ENCODE measurements at places on chromosomes 7 and 10.

GRCh38 chr10:15805395-15806058, 54.8 kb downstream of the MINDY3 start:
- DNase-seq, result no peak

- no peak for DNase-seq
These were observed 186.3 kb downstream of the DOCK4 start for GRCh38 chr7:112019932-112020331.

DNA sequence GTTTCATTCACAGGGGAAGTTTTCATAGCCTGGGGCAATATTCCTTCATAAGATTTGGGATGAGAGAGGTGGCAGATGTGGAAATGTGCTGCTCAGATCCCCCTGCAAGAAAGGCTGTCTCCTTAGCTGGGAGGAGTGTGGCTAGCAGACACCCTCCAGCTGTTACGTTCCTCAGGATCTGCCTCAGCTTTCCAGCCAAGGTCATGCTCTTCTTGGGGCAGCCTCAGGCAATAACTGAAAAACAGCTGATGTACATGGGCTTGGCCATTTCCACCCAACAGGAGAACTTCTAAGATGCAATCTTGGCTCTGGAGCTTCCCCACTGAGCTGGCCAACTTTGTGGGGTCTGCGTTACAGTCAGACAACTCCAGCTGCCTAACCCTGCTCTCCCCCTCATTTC, 51.3 kb upstream of the SEPTIN7 start:
- DNase-seq, result no peak

DNA sequence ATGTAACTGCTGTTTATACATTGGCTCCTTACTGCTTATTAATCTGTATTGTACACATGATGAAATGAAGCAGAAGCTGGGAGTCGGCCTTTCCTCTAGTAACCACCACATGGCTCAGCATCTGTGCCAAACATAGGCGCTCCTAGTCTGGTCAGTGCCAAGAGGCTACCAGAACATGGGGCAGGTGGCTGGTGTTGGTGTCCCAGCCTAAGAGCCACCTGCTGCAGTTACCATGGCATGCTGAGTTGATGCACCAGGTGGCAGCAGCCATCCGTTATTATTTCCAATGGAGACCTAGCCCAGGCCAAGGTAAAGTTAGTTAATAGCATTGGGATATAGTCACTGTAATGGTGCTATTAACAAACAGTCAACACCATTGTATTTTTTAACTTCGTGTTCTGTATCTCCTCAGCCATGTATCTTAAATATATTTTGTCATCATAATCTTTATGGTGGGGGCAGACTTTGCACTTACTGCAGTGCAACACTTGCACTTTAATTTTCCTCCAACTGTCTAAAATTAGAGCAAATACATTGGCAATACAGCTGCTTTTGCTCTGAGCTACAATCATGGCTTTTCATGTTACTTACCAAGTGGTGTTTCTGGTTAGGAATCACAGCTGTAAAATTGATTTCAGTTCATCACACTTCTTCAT, 33.1 kb downstream of the HBP1 start:
- DNase-seq, result no peak

- DNase-seq, result no peak
These were observed 104.0 kb downstream of the GRM3 start for GRCh38 chr7:86747698-86748097.

DNA sequence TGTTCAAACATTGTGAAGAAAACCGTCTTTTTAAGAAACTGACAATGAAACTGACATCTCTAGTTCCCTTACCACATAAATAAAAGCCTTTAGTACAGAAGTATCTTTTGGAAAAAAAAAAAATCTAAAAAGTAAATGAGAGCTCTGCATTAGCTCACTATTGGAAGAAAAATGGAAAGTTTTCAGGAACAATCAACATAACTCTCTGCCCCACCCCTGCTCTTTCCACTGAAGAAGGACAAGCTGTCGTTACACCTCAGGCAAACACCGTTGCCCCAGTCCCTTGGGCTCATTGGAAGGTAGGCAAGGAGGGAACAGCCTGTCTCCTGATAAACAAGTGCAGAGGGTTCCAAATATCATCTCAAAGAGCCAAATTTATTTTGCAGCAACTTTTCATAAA, 22.4 kb upstream of the C1QL3 start:
- no peak for DNase-seq

DNA sequence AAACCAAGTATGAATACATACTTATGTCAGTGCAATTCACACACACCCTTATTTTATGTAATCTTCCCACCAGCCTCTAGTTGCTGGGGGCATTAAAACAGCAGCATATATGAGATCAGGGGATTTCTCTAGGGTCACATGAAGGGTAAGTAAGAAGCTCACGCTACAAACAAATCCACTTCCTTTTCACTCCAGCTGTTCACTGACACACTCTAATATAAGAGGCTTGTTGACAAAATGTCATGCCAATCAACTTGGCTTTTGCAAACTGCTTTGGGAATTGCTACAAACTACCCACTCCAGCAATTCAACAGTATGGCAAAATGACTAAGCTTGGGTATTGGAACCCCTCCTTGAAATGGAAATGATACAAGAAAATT, 10.3 kb downstream of the FAM3C start:
- DNase-seq, result no peak

DNA sequence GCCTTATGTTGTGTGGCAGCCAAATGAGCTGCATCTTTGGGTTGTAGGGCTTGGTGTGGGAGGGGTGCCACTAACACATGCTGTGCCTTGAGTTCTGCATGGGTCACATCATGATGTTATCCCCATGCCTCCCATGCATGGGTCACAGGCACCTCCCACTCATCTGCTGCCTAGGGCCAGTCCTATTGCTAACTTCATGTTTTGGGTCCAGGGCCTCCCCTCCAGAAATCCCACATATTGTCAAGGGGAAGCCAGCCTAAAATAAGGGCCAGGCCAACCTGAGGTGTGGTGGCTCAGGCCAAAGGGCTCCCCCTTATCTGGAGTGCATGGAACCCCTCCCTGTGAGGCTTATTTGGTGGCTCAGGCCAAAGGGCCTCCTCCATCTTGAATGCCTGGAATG, 299.0 kb downstream of the RPS24 start:
- no peak for DNase-seq

- DNase-seq, result no peak
These were observed 23.0 kb upstream of the GRID1 start for GRCh38 chr10:86389441-86390193.

GRCh38 chr10:71528371-71529206, 131.9 kb downstream of the CDH23 start:
- DNase-seq, result no peak

DNA sequence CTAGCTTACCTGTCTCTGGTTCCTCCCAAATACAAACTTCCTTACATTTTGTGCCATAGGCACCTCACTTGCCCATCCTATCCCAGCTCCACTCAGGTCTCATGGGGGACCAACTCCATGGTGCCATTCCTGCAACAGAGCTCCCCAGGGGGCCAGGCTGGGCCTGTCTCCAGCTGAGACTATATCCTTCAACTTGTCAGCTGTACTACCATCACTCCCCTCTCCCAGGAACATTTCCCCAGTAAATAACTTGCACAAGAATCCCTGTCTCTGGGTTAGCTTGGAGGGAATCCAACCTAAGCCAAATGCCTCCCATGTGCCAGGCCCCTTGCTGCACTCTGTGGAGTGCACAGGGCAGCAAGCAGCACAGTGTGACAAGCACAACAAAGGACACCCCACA, 33.2 kb downstream of the FRMPD2 start:
- no peak for DNase-seq

DNA sequence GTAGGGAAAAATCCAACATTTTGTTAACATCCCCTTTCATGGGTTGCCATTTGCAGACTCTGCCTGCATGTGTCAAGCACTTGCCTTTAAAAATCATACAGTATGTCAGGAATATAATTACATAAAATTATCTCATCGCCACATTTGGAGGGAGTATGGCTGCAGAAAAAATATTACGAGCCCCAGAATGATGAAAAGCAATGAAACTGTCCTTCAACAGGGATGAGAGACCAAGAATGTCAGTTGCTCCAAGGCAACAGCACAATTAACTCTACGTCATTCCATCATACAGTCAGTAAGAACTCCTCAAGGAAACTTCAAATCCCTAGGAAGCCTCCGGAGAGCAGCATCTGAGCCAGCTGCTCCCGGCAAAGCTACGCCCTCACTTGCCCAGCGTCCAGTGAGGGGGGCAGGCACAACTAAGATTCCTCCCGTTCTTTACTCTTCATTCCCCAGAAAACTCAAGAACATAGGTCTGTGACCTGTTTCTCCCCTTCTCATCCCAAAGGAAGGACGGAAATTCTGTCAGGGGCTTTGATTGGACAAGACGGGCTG, 132.9 kb downstream of the ANLN start:
- DNase-seq, result no peak

DNA sequence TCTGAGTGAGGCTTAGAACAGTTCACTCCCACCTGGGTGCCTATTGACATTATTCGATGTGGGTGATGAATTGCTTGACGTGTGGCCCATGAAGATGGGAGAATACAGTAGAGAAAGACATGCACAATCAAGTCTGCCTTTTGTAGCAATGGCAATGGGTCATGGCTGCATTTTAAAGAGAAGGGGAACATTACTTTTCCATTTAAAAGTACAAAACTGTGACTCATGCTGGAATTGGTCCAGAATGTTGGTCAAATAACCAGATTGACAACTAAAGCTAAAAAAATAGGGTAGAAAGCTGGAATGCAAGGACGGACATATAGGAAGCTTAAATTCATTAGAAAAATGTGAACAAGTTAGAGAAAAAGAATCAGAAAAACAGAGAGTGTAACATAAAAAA, 104.1 kb upstream of the SLC25A13 start:
- no peak for DNase-seq

DNA sequence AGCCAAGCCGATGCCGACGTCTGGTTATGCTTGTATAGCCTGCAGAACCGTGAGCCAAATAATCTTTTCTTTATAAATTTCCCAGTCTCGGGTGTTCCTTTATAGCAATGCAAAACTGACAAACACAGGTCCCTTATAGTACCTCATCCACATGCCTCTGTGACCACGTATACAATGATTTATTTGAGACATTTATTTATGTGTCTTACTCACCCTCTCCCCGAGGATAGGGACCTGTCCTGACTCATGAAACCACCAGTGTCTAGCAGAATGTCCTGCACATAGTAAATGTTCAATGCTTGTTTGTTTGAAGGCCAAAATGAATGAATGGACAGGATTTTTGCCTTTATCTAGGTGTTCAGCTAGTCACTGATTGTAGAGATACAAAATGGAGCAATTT, 147.9 kb upstream of the FZD8 start:
- DNase-seq, result no peak

DNA sequence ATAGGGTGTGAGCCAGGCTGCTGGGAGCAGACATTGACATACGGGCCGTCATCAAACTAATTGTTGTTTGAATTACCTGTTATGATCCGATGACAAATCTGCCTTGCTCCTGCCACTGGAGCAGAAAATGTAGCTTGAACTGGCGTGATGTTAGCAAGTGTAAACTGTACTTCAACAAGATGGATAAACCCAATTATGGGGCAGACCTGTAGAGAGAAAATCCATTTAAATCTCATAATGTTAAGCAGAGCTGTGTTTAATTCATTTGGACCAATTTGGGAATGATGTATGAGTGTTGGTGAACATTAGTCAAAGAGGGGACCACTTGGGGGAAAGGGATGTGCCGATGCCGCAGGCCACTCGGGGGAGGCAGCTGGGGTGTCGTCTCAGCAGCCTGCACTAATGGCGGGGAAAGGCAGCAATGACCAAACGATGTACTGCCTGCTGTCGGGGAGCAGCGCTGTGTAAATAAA, 27.4 kb downstream of the TCF7L2 start:
- DNase-seq, result no peak

- DNase-seq, result peak; percentile 38
These were observed 141.3 kb upstream of the VKORC1L1 start for GRCh38 chr7:65731562-65732035.

DNA sequence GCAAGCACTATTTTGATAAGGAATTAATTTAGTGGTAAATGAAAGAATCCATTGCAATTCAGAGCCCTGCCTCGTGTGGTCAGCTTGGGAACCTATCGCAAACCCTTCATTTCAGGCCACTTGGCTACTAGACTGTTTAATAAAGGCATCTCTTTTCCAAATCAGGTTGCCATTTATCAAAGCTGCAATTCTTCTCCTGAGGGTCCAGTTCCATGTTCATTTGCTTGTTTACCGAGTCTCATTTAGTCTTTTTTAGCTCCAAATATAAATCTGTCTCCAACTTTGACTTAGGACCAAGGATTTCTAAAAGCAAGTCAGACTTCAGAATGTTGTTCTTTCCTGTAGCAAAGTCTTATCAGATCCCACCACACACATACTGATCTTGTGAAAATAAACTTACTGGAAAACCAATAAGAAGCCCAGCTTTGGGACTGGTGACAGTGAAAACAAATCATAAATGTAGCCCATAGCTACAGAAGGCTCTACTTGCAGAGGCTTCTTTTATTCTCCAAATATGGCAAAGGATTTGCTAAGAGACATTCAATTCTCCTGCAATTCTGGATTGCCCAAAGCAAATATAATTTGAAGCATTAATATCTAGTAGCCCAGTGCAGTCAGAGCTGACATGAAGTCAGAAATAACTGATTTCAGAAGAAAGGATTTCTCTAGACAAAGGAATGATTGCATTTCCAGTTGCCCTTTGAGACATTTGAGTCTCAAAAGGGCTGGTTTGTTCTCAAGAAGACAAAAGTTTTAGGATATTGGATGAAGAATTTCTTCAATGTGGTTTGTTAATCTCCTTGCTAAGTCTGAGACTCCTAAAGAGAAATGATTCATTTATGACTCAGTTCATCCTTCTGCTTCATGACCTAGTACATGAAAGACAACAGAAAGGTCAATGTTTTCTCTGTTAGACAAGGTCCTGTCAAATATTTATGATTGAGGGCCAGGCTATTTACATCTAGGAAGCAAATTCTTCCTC, 28.0 kb downstream of the PPP1R3C start:
- no peak for DNase-seq

GRCh38 chr7:150979713-150980390, 1.7 kb upstream of the KCNH2 start:
- DNase-seq, result no peak
